ENCODE measurements at places on chromosomes 1 and 21.
A peak's percentile ranks its signal among the peaks of the same experiment; 100 is the strongest.

DNA sequence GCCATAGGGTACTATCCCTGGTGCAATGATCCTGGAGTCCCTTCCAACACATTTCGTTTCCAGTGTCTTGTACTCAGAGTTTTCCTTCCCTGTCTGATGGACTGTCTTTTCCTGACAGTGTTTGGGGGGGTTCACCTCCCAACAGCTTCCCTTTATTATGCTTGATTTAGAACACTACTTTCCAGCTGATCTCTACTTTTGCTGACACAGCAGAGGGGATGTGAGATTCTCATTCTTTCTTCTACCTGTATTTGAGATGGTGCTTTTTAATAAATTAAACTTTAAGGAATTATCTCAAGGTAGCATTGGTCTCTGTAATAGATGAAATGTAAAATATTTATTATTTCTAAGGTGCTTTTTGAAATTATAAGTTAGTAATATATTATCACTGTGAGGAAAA, 41.0 kb downstream of the SLC35A3 start:
- DNase-seq = no peak

DNA sequence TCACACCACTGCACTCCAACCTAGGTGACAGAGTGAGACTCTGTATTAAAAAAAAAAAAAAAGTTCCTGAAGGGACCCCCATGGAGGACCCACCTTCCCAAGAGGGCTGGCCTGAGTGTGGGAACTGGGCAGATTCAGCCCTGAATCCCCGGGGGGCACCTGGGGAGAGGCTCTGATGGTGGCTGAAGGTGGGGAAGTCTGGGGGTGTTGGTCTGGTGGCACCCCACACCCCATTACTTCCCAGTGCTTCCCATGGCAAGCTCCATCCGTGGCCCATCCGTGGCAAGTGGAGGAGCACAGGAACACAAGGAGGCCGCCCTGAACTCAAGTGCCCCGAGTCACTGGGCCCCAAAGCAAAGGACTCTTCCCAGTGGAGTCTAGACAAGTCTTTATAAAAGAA, 778 bp upstream of the TNFRSF25 start:
- no peak for DNase-seq

DNA sequence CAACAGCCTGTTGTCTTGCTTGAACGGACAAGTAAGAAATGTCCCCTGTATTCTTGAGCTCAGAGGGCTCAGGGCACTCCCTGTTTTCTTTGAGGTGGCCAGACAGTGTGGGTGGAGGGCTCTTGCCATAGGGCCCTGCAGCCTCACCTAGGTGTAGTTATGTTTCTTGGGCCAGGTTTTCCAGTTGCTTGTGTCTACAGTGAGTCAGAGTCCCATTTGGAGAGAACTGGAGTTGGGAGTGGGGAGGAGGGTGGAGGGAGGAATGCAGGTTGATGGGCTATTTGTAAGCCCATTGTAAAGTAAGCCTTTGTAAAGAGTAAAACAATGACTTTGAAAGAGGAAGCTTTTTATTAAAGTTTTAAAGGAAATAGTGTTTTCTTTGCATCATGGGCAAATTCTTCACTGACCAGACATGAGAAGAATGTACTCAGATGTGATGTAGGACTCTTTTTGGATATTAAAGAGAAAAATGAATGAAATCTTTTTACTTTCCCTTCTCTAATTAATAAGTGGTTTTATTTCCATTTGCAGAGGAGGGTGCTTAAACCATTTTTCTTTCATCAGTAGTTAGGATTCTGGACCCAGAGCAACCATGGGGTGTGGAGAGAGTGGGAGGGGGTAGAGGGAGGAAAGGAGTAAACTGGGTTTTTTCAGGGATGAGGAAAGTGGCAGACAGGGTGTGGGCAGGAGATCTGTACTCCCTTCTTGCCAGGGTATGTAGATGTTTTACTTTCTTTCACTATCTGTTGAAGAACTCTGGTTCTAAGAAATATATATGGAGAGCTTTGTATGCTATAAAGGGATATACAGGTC, 45.1 kb upstream of the MACF1 start:
- no peak for DNase-seq

DNA sequence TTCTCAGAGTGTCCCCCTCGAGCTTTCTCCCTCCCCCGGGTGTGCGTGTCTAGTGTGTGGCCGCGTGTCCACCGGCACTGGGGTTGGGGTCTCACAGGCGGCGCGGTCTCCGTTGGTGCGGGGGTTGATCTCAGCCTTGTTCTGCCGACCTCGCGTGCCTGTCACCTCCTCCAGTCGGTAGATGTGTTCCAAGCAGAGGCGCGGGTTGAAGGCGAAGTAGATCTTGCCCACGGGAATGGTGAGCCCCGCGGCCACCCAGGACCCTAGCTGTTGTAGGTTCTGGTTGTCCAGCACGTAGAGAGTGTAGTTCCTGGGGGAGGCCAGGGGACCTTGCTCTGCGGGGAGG, 9.8 kb downstream of the INSRR start:
- peak; percentile 21 for DNase-seq

DNA sequence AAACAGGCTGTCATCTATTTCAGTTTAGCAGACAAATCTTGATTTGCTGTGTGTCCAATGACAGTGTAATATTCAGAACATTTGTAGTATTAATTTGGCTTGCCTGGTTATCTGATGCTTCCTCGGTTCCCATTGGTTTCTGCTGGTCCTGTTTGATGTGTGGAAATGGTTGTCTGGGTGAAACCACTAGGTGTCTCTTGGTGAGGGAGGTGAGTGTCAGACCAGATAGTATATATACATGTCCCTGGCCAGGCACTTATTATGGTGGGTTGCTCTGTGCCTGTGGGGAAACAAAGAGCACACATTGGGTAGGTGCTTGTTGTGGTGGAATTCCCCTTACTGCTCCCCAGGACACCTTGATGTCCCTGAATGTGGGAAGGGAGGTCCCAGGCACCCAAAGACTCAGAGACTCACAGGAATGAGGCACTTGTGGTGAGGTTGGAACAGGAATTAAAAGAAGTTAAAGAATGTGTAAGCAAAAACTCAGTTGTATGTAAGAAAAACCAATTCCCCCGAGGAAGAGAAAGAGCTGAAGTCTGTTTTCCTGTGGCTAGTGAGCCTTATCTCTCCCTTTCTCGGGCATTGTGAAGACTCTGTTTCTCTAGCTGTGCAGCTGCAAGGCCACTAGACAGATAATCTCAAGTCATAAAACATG, 1519.1 kb downstream of the BRINP3 start:
- no peak for DNase-seq

GRCh38 chr21:27213303-27213702, 246.4 kb upstream of the ADAMTS5 start:
- DNase-seq = no peak

- no peak for DNase-seq
Observed at GRCh38 chr1:59128784-59129227, 168.1 kb upstream of the FGGY start.

DNA sequence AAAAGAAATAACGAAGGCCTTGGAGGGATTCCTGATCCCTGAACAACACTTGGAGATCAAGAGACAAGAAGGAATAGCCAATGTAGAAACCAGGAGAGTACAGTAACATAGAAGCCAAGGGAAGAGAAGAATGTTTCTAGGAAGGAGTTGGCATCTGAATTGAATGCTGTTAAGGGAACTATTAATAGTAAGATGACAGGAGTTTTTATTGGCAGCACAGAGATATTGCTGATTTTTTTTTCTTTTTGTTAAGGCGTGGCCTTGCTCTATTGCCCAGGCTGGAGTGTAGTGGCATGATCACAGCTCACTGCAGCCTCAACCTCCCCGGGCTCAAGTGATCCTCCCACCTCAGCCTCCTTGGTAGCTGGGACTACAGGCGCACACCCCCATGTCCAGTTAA, 9.6 kb upstream of the SFT2D2 start:
- DNase-seq = no peak

GRCh38 chr1:116309090-116309870, 63.8 kb upstream of the ATP1A1 start:
- DNase-seq = no peak

DNA sequence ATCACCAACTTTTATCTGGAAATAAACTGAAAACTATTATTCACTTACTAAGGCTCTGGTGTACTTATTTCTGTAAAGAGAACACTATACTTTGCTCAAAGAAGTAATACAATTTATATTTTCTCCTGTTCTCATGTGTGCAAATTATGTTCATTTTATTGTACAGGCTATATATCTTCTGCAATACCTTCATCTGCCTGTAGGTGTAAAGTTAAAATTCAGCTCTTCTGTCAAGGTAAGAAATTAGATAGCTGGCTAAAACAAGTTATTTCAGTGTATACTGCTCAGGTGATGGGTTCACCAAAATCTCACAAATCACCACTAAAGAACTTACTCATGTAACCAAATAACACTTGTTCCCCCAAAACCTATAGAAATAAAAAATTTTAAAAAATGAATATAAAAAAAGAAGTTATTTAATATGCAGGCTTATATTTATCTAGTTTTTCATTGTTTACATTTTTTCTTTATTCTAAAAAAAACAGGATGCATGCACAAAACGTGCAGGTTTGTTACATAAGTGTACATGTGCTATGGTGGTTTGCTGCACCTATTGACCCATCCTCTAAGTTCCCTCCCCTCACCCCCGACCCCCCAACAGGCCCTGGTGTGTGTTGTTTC, 81.5 kb downstream of the PTGER3 start:
- DNase-seq = peak; percentile 13

- no peak for DNase-seq
Observed at GRCh38 chr1:239268007-239268406, 118.4 kb upstream of the CHRM3 start.

DNA sequence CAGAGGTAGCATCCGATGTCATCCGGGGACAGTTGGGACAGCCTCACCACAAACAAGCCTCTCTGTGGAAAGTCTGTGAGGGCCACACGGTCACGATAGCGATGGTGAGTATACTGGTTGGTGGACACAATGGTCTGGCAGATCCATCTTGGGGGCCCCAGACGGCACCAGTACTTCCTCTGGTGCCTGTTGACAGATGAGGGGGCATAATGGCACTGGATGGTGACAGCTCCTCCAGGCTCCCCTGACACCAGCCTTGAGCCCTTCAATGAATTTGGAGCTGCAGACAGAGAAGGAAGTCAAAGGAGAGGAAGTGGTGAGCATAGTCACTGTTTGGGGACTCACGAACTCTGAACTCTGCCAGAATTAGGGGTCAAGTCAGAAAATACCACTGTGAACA, 8.0 kb downstream of the FCAMR start:
- DNase-seq = no peak

- no peak for DNase-seq
Observed at GRCh38 chr1:189103956-189104355, 1373.7 kb downstream of the BRINP3 start.

DNA sequence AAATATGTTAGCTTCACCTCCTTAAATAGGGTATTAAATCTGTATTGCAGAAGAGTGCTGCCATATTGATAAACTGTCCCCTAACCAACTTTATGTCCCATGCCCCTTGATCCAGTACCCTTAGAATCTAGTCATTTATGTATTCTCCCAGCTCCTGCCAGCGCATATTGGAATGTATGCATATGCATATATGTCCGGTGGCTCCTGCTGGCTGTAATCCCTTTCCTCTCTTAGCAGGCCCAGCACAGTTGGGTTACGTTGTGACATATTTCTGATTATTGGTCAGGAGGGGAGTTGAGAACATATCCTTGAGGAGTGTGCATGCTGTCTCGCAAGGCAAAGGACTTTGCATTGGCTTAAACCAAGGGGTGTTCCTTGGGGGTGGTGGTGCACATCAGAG, 29.2 kb upstream of the CREG1 start:
- DNase-seq = no peak

DNA sequence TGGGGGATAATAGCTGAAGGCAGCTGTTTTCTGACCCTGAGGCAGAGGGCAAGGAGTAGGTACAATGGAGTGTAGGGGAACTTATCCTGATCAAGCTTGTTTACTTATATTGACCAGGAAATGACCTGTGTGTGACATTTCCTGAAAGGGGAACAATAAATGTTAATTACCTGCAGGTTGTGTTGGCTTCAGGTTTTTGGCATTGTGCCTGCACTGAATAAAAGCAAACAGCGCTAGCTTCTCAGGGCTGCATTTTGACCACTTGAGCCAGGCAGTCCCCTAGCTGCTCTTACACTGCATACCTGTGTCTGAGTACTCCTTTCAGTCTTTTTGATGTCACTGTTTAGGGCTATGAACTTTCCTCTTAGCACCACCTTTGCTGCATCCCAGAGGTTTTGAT, 40.6 kb downstream of the DRAM2 start:
- DNase-seq = no peak

GRCh38 chr1:27383039-27383605, at the start of gene CD164L2:
TSS of gene CD164L2 (minus strand) at chr1:27383333. CDS start at chr1:27383239, 94 bp downstream.
- no peak for DNase-seq

GRCh38 chr1:9615316-9616063, 26.8 kb downstream of the TMEM201 start:
- peak; percentile 84 for DNase-seq

- DNase-seq = no peak
Observed at GRCh38 chr1:162153374-162153773, 83.9 kb downstream of the NOS1AP start.

DNA sequence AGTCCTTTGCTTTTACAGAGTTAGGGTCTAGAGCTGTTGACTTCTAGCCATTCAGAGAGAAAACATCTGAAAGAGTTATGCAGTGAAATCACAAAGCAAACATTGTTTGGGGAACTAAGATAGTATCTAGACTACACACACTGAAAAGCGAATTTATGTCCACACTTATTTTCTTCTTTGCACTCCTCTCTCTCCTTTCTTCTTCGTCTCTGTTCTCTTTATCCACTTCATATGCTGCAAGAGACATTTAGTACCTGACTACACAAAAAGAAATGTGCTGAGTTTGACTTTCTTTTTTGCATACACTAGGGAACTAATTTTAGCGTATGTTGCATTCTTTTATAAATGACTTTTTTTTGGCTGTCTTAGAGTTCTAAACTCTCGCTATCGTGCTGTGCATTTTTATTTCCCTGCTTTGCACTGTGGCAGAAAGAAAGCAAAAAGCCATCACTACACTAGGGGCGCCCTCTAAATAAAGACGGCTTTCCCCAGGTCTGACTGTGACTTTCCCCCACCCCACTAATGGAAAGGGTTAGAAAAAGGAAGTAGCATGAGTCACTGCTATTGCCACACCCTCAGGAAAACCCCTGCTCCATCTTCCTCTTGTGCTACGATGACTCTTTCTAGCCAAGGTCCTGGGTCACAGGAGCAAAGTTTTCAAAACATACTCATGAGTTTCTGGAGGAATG, 65.7 kb downstream of the MAP3K7CL start:
- peak; percentile 83 for DNase-seq
